Stimulated activated CD8-positive, alpha-beta memory T cell treated with anti-CD3 and anti-CD28 coated beads, Interleukin-7, amount 100 ng/mL, for 24 hours (primary cell): ENCODE measurements at places on chromosomes 12 and 14.

DNA sequence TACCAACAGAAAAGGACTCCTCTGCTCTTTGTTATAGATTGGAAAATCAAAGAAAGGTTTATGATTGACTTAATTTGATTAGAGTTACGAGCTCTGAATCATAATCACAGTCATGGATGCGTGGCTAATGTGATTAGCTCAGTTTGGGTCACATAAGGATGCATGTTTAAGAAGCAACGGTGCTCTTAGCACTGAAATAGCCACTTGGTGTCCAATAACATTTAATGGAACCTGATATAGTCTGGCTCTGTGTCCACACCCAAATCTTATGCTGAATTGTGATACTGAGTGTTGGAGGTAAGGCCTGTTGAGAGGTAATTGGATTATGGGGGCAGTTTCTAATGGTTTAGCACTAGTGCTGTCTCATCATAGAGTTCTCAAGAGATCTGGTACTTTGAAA, 501.6 kb downstream of the SLC6A15 start:
- DNase-seq = no peak

- DNase-seq = no peak
These were observed 3.1 kb upstream of the GLTP start for GRCh38 chr12:109883461-109883860.

DNA sequence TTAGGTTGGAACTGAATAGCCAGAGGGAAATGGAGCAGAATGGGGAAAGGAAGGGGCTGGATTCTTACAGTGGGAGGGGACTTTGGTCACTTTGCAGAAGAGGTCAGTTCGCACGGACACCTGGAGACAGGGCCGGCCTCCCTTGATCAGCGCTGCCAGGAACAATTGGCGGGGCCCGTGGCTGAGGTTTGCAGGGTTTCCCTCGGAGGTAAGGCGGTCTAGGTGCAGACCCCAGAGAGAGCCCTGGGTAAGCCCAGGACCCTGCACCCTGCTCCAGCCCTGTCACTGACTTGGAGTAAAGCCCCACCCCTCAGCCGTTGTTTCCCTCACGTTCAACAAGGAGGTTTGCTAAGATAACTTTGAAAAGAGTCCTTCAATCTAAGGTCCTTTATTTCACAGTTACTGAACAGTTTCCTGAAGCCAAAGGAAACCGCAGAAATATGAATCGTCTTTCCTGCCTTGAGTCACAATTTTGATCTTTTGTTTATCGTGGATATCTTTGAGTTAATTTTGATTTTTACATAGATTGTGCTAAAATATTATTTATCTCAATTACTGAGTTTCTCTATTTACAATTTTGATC, 231.4 kb upstream of the RTL1 start:
- DNase-seq = no peak

DNA sequence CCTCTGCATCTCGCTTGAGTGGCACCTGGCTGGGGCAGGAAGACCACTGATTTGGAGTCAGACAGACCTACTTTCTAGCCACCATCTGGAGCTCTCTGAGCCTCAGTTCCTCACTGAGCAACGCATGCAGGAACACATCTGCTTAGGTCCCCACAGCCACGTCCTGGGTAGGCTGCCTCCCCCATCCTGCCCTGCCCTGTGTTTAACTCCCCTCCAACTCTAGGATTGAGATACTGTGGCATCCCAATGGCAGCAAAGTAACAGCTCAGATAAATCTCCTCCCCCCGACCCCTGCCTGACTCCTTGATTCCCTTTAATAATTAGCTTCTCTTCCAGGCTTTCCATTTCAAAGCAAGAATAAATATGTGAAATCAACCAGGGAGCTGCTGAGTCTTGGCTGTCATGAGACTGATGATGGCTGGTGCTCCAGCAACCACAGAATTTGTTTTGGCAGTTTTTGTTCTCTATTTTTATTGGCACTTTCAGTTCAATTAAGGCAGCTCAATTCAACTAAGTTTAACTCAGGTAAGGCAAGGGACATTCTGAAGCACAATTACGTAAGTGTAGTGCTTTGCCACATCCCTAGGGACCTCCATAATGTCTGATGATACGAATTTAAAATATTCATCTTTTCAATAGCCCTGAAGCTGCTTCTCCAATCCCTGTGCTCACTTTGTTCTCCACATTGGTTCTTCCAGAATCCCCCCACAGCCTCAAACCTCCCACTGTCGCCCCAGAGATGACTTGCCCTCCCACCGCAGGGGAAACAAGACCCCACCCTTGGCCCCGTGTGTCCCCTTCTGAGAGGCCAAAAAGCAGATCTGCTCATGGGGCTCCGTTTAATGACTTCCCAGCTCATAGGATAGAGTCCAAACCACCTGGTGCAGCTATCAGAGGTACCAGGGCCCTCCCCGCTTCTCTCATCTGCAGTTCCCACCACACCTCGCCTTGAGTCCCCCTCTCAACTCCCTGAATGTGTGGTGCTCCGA, 58.2 kb downstream of the ESR2 start:
- DNase-seq = no peak

DNA sequence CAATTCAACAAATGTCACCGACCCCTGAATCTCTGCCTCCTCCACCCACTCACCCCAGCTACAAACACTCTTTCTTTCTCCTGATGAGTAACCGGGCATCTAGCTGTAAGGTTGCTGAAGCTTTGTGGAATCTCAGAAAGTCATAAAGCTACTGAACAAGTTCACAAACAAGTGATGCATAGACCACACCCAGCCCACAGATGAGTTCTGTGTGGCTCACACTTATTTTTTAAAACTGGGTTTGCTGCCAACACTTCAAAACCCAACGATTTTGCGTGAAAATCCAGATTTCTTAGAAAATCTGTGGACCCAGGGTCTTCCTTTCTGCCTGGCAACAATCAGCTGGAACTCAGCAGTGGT, 96.1 kb downstream of the APAF1 start:
- no peak for DNase-seq

- no peak for DNase-seq
These were observed 7.4 kb downstream of the GRIN2B start for GRCh38 chr12:13973996-13974395.

DNA sequence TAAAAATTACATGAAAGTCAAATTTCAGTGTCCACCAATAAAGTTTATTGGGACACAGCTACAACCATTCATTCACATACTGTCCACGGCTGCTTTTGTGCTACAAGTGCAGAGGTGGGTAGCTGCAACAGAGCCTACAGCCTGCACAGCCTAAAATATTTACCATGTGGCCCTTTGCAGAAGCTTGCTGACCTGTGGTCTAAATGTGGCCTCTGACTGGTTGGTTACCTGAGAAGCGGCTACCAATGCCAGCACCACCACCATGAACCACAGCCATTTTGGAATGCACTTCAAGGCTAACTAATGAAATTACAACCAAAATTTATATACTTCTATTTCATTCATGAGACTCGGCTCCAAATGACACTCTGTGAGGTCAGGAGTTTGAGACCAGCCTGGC, 58.6 kb downstream of the NT5DC3 start:
- DNase-seq = no peak

GRCh38 chr12:27619308-27619707, 76.9 kb upstream of the REP15 start:
- DNase-seq = no peak

- no peak for DNase-seq
These were observed 781.4 kb downstream of the NRXN3 start for GRCh38 chr14:78951602-78952001.

- DNase-seq = no peak
These were observed 84.9 kb downstream of the DUSP6 start for GRCh38 chr12:89267404-89267803.

- DNase-seq = no peak
These were observed 78.0 kb upstream of the SSTR1 start for GRCh38 chr14:38129705-38130104.

- DNase-seq = no peak
These were observed 156.1 kb upstream of the CCND2 start for GRCh38 chr12:4117386-4118016.

- DNase-seq = no peak
These were observed 427.7 kb downstream of the FUT8 start for GRCh38 chr14:65840118-65840751.

- no peak for DNase-seq
These were observed 1009.5 kb upstream of the TMEM132C start for GRCh38 chr12:127257366-127257935.

GRCh38 chr12:13200841-13201240, 4.3 kb downstream of the EMP1 start:
- DNase-seq = no peak

DNA sequence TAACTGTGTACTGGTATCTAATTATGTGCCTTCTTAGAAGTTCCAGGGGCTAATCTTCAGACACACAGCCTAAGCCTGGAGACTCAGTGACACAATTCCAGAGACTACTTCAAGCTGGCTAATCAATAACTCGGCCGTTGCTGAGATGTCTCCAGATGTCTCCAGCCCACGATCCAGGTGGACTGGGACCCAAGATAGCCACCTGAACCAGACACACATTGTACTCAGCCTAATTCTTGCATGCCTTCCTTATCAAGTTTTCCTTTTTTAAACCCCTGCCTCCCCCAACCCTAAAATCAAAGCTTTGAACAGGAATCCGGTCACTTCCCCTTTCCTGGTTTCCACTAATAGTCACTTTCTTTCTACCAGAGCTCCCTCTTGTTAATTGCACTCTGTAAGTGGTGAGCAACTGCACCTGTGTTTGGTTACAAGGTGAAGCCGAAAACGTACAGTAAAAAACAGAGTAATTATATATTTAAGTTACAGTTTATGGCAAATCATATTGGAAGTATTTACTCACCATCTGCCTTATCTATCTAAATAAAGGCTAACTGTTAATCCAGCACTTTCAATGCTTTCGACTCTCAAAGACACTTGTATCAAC, 39.8 kb upstream of the PTGDR start:
- no peak for DNase-seq

- no peak for DNase-seq
These were observed 206.0 kb upstream of the DIO3 start for GRCh38 chr14:101355284-101355683.
